LHCN-M2 (cell line): ENCODE measurements at places on chromosomes 16 and 17. TPM values are rescaled to one million over a fixed set of nuclear protein-coding genes. Genes with fewer than 3 reads are reported as not detected.

- DNase-seq = no peak
Observed at GRCh38 chr16:27611340-27611739, 61.4 kb downstream of the KATNIP start.

DNA sequence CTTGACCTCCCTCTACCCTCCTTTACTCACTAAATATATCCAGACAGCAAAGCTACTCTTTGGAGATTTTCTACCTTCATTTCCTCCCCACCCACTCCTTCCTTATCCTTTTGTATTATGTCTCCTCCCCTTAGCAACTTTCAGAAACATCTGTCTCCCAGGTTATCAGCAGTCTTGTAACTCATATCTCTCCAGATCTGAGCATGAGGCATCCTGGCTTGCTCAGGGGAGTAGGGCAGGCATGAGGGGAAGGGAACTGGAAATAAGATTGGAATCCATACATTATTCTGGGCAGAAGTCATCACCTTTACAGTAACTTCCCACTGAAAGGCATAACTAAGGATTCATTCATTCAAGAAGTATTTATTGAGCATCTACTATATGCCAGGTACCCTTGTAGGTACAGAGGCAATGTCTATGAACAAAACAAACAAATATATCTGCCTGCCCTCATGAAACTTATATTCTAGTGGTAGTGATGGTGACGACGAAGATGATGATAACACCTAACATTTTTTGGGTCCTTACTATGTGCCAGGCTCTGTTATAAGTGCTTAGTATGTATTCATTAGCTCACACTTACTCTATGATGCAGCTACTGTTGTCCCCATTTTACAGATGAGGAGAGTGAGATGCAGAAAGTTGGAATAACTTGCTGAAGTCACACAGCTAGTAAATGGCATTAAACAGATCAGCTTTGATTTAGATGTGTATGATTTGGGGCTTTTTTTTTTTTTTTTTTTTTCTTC is 123.9 kb upstream of the CACNG3 start:
- DNase-seq = no peak

RGS11 gene
- total RNA-seq = 0.96 and 1.1 TPM in 2 replicates

KRT33A gene
- total RNA-seq = not detected in 2 replicates

DNA sequence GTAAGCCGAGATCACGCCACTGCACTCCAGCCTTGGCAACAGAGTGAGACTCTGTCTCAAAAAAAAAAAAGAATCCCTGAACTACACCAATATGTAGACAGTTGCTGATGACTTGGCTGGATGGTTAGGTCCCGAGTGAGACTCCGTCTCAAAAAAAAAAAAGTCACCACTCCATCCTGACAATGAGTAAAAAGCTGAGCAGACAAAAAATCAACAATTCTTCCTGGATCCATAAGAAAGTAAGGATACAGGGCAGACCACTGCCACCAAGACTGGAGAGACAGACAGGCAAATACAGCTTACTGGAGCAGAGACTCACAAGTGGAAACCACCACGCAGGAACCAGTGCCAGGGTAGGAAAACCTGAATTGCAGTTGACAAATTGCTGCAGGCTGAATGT is 67.1 kb upstream of the ERCC4 start:
- DNase-seq = no peak

DNA sequence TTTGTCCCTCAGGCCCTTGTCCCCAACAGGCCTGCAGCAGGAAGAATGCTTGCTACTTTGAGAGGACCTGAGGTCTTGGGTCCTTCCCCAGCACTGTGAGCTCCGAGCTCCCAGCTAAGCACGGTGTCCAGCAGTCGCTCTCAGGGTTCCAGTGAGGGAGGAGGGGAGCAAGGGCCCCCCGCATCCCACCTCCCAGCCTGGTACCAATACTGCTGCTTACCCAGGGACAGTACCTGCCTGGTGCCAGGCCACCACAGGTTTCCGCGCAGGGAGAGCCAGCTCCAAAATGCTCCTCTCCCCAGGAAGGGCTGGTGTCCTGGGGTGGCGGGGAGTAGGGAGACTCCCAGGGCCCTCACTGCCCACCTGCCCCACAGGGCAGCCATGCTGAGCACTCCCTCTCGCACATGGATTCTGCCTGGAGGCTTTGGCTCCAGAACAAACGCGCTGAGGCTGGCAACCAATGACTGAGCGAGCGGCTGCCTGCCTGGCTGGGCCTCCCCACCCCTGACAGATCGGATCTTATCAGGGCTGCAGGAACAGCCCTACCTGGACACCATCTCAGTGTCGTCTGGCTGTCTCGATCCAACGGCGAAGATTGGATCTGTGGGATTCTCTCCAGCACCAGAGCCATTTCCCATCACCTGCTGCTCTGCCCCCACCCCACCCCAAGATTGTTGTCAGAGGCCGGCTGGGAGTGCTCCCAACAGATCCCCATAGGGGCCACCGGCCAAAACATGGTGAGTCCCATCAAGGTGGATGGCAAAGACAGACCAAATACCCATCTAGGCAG is 2.4 kb downstream of the DOK4 start:
- no peak for DNase-seq

KRT37 gene
- total RNA-seq = not detected in 2 replicates

DNA sequence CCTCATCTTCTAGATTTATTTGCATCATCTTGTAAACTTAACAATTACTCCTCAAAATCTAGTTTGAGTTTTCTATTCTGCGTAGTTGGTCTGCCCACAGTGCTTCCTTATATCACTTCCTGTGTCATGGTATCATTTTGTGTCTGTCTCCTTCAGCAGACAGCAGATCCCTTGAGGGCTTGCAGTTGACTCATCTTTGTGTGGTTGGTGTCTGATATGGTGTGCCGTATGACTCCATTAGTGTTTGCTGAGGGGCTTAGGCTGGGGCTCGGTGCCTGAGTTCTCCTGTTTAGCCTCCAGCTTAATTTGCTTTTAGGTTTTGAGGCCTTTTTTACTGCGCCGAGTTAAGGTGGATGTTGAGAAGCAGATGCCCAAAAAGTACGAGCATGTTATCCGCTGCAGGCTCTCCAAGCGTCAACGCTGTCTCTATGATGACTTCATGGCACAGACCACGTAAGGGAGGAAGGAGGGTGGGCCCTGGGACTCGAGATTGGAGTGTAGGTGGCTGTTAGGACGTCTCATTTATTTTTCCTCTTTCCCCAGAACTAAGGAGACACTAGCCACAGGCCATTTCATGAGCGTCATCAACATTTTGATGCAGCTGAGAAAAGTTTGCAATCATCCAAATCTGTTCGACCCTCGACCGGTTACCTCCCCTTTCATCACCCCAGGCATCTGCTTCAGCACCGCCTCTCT is 16.9 kb downstream of the SRCAP start:
- peak; percentile 45 for DNase-seq

DNA sequence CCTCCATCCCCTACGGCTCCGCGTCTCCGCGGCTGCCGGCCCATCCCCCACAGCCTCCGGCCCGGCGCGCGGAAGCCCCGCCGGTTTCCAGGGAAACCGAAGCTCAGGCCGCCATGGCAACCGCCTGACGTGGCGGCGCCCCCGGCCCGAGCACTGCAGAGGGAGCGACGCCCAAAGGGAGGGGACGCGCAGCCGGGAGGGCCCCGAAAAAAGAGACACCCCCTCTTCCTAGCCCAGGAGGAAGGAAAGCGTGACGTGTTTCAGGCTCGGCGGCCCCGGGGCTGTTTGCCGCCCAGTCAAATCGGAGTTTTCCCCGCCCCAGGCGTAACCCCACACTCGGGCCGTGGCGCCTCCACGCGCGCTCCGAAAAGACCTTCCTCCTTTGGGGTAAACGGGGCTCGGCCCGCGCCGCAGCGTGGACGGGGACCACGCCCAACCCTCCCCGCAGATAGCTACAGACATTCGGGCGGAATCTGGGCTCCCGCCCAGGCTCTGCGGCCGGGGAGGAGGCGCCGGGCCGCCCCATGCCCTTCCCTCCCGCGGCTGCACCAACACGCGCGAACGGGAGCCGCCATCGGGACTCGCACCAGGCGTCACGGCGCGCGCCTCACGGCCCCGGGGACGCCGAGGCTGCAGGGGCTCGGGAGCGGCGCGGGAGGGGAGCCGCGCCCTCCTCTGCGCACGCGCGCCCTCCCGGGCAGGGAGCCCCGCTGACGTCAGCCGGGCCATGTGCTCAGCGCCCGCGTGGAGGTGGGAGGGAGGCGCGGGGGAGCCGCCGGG is 7.5 kb downstream of the MNT start:
- peak; percentile 80 for DNase-seq

- peak; percentile 78 for DNase-seq
Observed at GRCh38 chr17:56319531-56319930, 166.3 kb downstream of the ANKFN1 start.

ARHGAP27 gene
- total RNA-seq = 0.83 and 3.0 TPM in 2 replicates

ZNF469 gene
- 0.38 and 0.46 TPM in 2 replicates for total RNA-seq

- no peak for DNase-seq
Observed at GRCh38 chr17:81696218-81696941, 6.8 kb upstream of the MRPL12 start.

GRCh38 chr16:12899529-12900143 is 1.8 kb upstream of the SHISA9 start:
- no peak for DNase-seq

DNA sequence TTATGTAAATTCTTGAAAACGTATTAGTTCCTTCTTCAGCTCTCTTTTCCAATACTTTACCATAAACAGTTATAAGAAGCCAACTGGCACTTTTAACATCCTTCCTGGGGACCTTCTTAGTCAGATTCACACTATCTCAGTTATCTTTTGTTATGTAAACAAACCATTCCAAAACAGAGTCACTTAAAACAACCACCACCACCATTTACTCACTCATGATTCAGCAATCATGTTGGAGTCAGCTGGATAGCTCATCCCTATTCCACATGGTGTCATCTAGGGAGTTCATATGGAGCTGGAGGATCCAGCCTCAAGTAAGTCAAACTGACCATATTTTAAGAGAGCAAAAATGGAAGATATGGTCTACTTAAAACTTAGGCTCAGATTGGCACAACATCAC is 240.3 kb upstream of the IRX3 start:
- DNase-seq = peak; percentile 88

DNA sequence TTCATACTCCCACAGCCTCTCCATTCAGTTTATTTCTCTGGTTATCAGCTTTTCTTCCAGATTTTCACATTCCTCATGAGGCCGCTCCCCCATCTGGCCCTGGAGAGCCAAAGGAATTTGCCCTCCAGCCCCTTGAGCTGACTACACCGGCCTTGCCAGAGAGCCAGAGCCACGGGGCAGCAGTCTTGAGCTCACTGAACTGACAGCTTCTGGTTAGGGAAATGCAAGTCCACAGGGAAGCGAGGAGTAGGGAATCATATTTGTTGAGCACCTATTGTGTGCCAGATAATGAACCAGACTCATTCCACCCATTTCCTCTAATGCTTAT is 102.4 kb downstream of the ABCC12 start:
- peak; percentile 12 for DNase-seq

DNA sequence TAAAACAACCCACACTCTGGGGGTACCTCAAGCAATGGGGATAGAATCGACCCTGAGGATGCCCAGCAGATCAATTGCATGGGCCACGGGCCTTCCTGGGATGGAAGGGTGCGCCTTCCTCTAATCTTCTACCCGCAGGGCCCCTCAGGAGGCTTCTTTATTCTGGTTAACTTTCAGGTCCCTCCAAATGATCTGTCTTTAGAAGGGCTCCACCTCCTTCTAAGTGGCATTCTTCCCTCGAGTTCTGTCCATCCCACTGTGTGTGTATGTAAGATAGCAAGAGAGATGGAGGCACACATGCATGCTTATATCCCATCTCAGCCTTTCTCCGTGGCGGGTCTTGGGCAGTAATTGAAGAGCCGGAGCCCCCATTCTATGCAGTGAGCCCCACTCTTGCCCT is 125.7 kb downstream of the MRM1 start:
- DNase-seq = no peak

MRTFB gene
- 6.5 and 9.8 TPM in 2 replicates for total RNA-seq

MT4 gene
- total RNA-seq = not detected in 2 replicates

GRCh38 chr17:43396491-43397060 is 2.2 kb upstream of the ARL4D start:
- DNase-seq = no peak

DNA sequence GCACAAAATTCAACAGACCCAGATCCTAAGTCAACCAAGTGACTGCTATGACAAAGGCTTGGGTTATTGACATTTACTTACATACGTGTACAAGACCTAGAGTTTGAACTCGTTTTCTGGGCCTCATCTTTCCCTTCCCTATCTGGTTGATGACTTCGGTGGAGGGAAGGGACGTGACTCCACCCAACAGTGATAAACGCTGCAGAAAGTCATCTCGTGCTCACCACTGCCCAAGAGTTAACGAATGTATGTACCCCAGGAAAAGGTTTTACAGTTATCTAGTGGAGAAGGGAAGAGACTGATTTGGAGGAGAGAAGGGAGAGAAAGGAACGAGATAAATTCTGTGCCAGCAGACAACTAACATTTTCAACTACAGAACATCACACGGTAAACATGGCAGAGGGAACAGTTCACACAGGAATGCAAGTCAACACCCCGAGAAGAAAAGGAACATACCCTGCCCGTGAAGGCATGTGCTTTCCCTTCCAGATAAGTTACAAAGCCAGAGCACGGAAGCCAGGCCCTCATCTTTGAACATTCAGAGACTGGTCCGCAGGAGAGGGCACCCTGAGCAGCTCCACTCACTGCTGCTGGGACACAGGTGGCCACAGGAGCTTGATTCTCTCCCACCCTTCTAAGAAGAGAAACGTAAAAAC is 13.9 kb upstream of the CYTH1 start:
- no peak for DNase-seq

KRT36 gene
- total RNA-seq = not detected in 2 replicates

TLCD2 gene
- total RNA-seq = 0.77 and 1.1 TPM in 2 replicates

WSCD1 gene
- total RNA-seq = 3.7 and 4.0 TPM in 2 replicates

DNA sequence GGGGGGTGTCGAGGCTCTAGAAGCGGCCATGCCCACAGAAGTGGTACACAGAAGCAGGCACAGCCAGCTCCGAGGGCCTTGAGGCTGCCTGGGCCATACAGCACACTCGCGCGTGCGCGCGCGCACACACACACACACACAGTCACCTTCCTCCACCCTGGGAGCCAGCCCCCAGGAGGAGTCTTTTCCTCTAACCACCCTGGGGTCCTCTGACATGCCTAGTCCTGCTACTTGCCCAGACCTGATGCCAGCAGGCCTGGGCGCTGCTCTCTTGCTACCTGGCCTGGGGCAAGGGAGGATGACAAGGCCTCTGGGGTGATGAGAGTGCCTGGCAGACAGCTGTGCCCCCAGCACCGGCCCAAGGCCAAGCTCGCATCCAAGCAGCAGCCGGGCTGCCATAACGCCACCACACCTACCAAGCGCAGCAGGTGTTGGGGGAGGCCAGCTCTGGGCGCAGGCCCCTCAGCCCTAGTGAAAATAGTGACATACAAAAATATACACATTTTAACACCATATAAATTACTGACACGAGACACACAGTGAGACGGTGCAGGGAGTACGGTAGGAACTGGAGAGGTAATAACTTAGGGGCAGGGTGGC is 41.1 kb downstream of the TSC2 start:
- no peak for DNase-seq
